GM13977 (cell line): ENCODE measurements at places on chromosomes 1 and 21.

DNA sequence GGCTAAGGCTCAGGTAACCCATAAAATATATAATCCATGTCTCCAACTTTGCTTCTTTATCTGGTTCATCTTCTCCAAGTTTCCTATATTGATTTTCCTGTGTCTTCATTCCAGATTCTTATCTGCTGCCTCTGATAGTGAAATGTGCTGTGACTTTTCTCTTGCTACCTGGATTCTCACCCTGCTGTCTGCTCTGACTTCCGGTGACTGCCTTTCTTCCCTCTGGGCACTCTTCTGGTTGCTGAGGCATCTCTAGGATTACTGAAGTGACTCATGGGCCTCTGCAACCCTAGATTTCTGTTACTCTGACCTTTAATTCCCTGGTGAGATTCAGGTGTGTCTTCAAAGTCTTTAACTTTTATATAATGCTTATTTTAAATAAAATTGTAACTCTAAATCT lies 46.9 kb downstream of the GIPC2 start:
- DNase-seq, result no peak

GRCh38 chr1:8789314-8790214 lies 27.9 kb downstream of the RERE start:
- DNase-seq, result no peak

- no peak for DNase-seq
These were observed 130.0 kb upstream of the BACE2 start for GRCh38 chr21:41037936-41038335.

GRCh38 chr1:12170263-12170671 lies 3.5 kb downstream of the TNFRSF1B start:
- DNase-seq, result no peak

DNA sequence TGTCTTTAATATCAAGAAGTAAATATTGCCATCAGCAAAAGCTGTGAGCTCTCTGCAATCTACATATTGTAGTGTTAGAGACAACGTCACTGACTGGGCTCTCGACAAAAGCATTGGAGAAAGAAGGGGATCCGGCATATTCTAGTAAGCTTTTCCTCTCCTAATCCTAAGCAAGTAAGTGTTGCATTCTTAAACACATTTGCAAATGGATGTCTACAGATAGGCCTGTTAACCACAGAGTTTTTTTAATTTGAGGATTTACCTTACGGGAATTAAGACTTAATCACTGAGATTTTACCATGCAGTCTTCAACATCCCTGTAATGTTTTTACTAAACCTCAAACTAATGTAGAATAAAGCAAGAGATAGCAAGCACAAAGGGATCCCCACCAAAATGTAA lies 426.5 kb upstream of the CAMK1G start:
- DNase-seq, result no peak

- DNase-seq, result peak; percentile 92
These were observed 5.1 kb downstream of the NT5C1A start for GRCh38 chr1:39666772-39667171.

GRCh38 chr1:26372039-26372438 lies 511 bp downstream of the ZNF683 start:
- no peak for DNase-seq

- DNase-seq, result no peak
These were observed 88.9 kb upstream of the WLS start for GRCh38 chr1:68321084-68321685.

GRCh38 chr1:221690858-221691257 lies 51.0 kb downstream of the DUSP10 start:
- DNase-seq, result no peak

DNA sequence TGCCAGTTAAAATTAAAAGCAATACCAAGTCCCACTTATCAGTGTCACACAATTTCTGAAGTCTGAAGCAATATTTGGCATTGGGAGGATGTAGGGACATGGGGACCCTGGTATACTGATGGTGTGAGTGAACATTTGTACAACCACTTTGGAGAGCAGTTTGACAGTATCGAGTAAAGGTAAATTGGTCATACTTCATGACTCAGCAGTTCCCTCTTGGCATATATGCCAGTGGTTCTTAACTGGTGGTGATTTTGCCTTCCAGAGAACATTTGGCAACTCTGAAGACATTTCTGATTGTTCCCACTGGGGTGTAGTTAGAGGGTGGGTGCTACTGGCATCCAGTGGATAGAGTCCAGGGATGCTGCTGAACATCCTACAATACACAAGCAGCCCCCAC lies 19.7 kb downstream of the FMOD start:
- DNase-seq, result no peak

GRCh38 chr21:28464095-28464494 lies 528.6 kb downstream of the LTN1 start:
- no peak for DNase-seq

GRCh38 chr1:55827350-55827749 lies 612.2 kb upstream of the USP24 start:
- no peak for DNase-seq

- DNase-seq, result no peak
These were observed 17.3 kb upstream of the FMN2 start for GRCh38 chr1:240074422-240074821.

- no peak for DNase-seq
These were observed 1.2 kb downstream of the MAN1C1 start for GRCh38 chr1:25617625-25618432.

- DNase-seq, result no peak
These were observed 23.6 kb downstream of the VAMP4 start for GRCh38 chr1:171718216-171718615.

DNA sequence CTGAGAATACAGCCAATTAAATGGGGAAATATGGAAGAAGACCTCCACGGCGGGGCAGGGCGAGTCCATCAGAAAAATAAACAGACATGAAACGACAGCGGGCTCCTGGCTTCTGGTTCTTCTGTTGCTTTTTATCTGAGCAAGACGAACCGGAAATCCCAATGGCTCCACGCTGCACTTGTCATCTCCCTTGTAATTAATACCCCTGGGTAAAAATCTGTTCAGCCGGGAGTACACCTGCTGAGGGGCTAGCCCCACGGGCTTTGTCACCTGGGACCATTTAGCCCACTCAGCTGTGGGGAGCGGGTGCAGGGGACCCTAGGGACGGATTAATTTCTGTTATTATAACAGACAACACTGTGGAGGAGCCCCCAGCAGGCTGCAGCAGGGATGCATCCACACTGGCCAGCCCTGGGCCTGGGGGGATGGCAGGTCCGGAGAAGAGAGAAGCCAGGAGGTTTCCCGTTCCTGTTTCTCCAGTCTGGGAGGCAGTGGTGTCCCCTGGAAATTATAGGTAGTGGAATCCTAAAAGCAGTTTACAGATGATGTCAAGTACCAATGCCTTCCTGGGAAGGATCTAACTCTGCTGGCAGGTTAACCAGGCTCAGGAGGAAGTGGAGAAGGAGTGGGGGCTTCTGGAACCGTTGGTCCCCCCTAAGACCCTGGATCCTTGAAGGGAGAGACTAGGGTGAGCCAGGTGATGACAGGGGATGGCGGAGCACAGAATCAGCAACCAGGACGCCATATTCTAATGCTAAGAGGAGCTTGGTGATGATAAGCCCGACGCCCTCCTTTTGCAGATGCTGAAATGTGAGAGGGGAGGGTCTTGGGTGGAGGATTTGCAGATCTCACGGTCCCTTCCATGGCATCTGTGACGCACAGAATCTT lies 566.1 kb downstream of the PTPRU start:
- DNase-seq, result no peak

GRCh38 chr21:35275776-35276175 lies 226.7 kb upstream of the RUNX1 start:
- DNase-seq, result no peak

DNA sequence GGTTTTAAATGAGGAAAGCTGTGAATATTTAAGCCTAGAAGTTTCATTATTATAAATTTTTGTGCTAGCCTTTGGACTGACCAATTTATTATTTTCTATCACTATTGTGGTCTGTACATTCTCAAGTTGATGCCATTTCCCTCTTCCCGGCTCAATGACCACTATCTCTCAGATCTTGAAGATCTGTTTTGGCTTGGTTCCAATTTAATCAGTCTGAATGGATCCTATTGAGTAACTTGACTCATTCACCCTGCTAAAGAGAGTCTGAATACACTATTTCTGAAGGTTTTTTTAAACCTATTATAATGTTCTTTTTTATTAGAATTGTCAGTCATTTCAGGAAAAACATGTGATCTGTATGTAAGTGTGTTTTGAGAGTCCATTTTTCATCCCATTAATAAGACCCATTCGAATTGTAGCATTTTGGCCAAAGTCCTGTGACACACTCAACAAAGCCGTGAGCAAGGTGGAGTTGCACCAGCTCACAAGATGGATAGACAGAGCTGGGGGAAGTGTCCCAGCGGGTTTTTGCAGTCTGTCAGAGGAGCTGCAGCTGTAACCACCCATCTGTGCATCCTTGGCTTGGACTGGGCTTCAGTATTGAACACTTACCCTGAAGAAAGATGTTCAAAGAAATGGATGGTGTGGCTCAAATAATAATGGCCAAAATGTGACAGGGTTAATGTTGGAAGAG lies 145.6 kb downstream of the NFIA start:
- no peak for DNase-seq

- no peak for DNase-seq
These were observed 290.2 kb downstream of the SPATA17 start for GRCh38 chr1:217921126-217921904.

- peak; percentile 89 for DNase-seq
These were observed 14.0 kb downstream of the RHBG start for GRCh38 chr1:156383023-156383422.

- DNase-seq, result peak; percentile 10
These were observed 41.0 kb downstream of the BRINP3 start for GRCh38 chr1:190436615-190437014.

GRCh38 chr1:228429007-228429406 lies 12.3 kb upstream of the TRIM17 start:
- DNase-seq, result no peak

DNA sequence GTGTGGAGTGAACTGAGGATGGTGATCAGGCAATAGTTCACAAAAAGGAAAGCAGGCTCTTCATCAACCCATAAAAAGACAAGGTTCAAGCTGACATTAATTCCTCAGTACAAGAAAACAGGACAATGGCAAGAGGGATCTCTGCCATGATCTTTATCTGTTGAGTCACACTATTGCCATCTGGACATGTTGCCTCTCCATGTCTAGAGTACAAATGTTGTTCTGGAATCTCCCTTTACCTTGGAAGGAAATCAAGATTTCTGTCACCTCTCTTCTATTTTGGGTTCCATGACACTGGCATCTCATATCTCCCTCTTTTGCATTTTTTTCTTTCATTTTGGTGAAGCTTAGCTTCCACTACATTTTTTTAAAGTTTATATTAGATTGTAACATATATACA lies 329.1 kb downstream of the USP25 start:
- no peak for DNase-seq
